Fibroblast of the conjunctiva (primary cell): ENCODE measurements at places on chromosomes 1 and 21.

- no peak for DNase-seq
Measured at GRCh38 chr1:247347477-247348222, 16.0 kb upstream of the ZNF496 start.

DNA sequence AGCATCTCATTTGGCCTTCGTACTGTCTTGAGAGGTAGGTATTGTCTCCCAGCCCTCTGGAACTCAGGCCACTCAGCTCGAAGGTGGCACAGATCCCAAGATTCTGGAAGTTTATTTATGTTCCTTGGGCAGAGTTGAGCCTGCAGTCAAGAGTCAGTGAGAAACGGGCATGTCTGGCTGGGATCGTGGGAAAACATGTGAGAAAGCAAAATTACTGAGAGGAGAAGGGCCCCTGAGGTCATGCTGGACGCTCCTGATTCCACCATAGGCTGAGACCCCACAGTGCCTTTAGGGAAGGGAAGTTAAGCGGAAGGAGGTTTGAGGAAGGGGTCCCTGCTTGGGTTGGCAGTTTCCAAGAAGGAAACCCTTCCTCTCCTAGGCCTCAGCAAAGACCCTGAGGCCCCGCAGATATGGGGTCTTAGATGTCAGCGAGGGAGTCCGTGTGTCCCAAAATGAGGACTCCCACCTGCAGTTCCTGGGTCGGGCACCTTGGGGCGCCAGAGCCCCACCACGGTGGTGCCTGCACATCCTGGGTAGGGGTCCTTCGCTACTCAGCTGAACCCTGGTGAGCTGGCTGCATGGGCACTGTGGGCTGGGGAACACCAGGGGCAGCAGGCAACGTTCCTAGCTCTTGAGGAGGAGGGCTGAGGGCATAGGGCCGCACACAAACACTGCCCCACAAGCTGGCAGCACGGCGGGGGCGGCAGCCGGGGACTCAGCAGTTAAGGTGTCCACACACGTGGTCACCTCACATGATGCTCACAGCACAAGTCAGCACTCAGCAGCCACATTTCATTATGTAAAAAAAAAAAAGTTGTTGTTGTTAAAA, 12.3 kb upstream of the SEMA4A start:
- DNase-seq = no peak

GRCh38 chr1:232292818-232293217, 337.1 kb downstream of the SIPA1L2 start:
- no peak for DNase-seq

DNA sequence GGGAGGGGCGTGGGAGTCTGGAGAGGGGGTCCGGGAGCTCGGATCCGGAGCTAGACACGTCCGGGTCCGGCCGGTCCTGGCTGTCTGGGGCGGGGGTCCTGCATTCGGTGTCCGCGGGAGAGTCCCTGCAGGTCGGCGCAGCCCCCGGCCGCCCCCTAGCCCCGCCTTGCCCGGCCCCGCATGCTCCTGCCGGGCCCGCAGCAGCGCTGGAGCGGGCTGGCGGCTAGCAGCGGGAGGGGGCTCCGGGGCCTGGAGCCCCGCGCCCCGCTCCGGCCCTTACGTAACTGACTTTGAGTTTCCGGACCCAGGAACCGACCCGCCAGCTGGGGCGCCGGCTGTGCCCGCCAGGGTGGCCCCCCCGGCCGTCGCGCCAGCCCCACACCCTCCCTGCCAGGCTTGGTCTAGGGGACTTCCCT, 26.9 kb upstream of the EPB41 start:
- DNase-seq = no peak

DNA sequence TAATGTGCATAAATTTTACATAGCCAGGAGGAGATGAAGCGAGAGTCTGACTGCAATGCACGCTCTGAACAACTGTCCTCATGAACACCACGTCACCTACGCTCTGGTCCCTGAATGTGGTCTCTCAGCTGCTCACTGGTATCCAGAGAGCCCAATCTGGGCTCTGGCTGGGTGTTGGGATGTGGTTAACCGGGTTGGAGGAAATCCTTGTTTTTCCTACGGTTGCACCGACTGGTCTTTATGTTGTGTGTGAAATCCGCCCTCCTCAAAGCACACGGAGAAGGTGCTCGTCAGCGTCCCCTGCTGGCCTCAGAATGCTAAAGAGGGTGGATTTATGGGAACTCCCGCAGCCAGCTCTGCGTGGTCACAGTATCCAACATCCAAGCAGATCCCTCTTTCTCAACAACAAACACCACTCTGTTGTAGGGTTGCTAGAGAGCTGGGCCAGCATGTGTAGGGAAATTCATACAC, 51.8 kb upstream of the FAM89A start:
- no peak for DNase-seq

DNA sequence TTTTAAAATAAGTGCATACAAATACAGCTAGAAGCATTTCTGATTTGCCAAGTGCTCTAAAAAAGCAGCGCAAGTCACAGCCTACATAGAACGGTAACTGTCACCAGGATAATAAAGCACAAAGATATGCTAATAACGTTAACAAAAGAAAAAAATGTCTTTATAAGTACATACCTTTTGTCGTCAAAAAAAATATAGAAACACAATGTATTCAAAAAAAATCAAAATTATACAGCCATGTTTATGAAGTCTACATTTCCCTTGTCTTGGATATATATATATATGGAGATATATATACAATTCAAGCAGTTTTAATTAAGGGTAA, 3.2 kb downstream of the IRF2BP2 start:
- no peak for DNase-seq

DNA sequence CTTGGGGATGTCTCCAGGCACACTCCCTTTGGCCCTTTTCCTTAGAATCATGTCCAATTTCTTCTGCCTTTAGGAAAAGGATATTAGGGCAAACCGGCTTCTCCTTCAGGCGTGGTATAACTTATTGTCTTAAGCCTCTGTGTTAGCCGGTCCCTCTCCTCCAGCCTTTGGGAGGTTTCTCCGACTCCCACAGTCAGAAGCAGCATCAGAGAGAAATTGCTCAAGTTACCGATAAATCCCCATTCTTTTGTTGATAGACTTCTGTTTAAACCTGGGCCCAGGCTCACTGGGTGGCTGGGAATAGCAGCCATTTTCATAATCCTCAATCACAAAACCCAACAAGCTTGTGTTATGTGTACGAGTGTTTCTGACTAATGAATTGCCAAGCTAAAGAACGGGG, 85.4 kb upstream of the KAZN start:
- no peak for DNase-seq

DNA sequence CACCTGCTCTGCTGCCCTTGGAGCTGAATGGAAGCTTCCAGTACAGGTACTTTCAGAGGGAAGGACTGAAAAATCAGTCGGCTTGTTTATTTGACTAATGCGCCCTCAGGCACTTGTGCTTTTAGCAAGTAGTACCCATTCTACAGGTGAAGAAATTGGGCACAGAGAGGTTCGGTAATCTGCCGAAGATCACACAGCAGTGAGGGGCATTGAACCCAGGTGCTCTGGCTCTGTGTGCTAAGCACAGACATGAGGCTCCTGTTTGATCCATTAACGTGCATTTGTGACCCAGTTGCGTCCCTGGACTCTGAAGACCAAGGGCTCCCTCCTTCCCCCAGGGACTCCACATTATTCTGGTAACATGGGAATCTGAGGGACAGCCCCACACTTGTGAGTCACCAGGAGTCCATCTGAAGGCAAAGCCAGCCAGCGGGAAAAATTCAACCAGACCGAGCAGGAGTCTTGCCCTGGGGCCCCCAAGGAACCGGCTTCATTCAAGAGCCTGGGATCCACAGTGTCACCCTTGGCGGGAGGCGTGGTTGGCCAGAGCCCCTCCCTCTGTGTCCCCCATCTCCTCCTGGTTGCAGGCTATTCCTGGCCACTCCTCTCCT, 192.4 kb upstream of the ARHGEF16 start:
- DNase-seq = no peak

GRCh38 chr1:61093525-61094137, 11.3 kb downstream of the NFIA start:
- no peak for DNase-seq

DNA sequence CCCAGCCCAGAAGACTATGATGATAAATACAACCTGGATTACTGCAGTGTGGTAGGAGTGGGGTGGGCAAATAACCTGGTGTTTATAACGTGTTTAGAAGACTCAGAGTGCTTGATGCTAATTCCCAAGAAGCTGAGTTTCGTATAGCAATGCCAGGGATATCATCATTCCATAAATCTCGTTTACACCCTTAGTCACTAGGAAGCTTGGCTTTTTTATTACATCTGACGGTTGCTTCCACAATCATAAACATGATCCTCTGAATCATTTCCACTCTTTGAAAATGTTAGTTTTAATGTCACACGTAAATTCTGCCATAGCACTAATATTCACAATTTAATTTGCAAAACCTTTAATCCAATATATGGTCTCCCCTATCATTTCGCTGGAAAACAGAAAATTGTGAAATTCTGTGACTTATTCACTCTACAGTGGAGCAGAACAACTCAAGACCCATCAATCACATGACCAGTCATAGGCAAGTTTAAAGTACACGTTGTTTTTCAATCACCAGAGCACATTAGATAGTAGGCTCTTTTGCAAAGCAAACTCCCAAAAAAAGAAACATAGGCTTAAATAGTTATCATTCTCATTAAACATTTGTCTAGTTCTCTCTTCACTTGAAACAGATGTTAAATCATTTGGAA, 321.0 kb downstream of the LTN1 start:
- no peak for DNase-seq

GRCh38 chr21:41098481-41099042, 69.4 kb upstream of the BACE2 start:
- DNase-seq = no peak

DNA sequence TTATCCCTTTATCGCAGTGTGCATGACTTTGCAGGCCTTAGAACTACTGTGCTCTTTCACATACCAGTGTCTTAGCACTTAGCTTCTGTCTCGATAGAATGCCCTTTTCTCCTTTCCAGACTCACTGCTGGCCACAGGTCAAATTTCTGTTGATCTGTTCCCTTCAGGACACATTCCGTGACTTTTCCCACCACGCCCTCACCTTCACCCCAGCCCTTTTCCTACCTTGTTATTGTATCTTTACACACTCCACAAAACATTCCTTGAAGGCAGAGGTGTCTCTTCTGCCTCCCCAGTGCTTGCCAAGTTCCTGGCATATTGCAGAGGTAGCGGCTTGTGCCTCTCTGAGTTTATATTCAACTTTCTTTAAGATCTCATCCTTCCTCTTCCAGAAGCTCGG, 3.7 kb upstream of the IGSF9 start:
- no peak for DNase-seq

- DNase-seq = no peak
Measured at GRCh38 chr1:234913771-234914170, 214.9 kb downstream of the TOMM20 start.

DNA sequence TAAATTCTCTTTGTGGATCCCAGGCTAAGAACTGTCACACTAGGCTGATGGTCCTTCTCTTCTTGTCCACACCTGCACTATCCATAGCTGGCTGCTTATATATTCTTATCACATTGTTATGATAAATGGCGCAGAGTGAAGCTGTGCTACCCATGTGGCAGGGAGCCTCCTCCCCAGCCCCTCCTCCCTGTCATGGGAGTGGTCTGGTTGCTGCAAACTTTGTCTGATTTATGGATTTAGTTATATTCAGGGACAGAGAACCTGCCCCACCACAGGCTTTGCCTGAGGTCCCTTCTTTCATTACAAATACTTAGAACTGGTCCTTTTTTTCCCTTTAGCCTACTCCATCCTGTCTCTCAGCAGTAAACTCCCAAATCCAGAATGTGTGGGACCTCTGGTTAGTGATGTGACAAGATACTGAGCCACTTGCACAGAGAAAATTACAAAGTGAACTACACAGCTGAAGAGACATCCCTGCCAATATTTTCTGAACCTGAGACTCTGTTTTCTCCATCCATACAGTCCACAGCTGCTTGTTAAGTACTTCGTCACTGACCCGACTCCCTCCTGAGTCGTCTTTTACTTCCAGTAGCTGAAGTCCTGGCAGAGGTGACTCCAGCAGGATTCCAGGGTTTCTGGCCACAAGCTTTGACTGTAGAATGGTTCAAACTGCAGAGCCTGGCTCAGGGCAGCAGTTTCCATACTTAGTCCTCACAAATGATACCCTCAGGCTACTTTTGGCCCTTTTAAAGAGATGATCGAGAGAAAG, 37.6 kb downstream of the PTGFRN start:
- no peak for DNase-seq

GRCh38 chr1:183097438-183098051, 74.3 kb downstream of the LAMC1 start:
- DNase-seq = peak; percentile 47

- DNase-seq = no peak
Measured at GRCh38 chr1:80994038-80994437, 806.7 kb upstream of the ADGRL2 start.

GRCh38 chr1:173476665-173477285, 360 bp upstream of the PRDX6 start:
- DNase-seq = peak; percentile 79

- no peak for DNase-seq
Measured at GRCh38 chr1:228752675-228753265, 17.5 kb downstream of the RHOU start.

GRCh38 chr1:178973652-178974101, 52.0 kb upstream of the FAM20B start:
- no peak for DNase-seq

DNA sequence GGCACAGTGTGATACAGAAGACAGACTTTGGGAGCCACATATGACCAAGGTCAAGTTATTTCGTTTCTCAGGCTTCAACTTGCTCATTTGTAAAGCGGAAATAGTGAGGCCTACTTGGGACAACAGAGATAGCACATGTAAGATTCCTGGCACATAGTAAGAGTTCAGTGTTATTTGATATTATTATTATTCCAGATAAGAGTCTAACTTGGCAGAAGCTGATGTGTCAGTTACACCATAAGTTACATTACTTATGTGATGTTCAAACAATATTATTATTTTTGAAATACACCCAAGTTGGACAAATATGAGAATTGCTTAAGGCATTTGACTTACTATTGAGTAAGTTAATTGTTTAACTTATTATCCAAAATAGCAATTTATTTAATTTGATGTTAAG, 10.2 kb upstream of the CYP4X1 start:
- DNase-seq = peak; percentile 12
